ENCODE measurements at places on chromosomes 12 and 14.
A peak's percentile ranks its signal among the peaks of the same experiment; 100 is the strongest.

- DNase-seq, result no peak
Observed at GRCh38 chr14:81584495-81584894, 50.8 kb upstream of the SEL1L start.

GRCh38 chr12:66268562-66268961 lies 33.7 kb upstream of the HELB start:
- DNase-seq, result no peak

DNA sequence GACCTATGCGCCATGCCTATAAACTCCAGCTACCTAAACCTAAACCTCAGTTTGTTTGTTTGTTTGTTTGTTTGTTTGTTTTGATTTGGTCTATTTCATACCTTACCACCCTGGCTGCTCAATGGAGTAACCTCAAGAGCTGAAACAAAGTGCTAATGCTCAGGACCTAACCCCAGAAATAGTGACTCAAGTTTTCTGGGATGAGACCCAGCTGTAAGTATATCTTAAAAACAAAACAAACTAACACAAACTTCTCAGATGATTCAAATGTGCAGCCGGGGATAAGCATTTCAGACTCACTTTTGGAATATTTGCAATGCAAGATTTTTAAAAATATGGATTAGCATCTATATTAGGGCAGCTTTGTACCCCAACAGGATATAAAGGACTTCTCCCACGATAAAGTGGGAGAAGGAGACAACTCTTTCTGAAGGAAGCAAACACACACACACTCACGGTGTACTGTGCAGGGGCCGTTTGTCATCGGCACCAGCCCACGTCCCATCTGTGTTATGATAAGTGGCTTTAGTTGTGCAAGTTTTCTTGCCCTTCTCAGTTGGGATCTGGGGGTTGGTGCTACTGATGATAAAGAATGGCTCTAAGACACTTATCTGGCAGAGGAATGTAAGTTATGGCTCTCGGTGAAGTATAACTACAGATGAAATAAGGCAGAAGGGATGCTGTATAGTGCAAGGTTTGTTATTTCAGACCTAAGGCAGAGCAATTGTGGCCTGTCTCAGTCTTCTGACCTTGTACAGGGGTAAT lies 516.7 kb upstream of the TMEM132C start:
- no peak for DNase-seq

- no peak for DNase-seq
Observed at GRCh38 chr12:80811957-80812708, 95.4 kb downstream of the MYF5 start.

DNA sequence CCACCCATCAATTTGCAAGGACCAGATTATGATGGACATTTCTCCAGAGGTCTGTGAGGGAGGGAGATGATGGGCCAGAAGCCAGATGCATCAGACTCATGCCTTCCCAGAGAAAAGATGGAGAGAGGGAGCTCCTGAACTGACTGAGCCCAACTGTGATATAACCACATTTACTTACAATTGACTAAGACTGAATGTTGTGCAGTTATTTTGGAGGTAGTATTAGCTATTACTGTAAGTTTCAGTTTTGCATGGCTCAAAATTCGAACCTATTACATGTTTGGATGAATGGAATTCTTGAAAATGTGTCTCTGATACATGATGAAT lies 211.1 kb upstream of the SFSWAP start:
- no peak for DNase-seq

DNA sequence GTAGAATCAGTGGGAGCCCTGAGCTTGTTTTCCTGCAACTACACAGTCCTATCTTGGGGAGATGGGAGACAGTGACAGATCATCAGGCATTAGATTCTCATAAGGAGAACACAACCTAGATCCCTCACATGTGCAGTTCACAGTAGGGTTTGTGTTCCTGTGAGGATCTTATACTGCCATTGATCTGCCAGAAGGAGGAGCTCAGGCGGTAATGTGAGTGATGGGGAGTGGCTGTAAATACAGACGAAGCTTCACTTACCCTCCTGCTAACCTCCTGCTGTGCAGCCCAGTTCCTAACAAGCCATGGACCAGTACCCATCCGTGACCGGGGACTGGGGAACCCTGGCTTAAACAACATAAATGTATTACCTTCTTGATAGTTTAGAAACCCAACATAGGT lies 1034.1 kb downstream of the BCL11B start:
- no peak for DNase-seq

DNA sequence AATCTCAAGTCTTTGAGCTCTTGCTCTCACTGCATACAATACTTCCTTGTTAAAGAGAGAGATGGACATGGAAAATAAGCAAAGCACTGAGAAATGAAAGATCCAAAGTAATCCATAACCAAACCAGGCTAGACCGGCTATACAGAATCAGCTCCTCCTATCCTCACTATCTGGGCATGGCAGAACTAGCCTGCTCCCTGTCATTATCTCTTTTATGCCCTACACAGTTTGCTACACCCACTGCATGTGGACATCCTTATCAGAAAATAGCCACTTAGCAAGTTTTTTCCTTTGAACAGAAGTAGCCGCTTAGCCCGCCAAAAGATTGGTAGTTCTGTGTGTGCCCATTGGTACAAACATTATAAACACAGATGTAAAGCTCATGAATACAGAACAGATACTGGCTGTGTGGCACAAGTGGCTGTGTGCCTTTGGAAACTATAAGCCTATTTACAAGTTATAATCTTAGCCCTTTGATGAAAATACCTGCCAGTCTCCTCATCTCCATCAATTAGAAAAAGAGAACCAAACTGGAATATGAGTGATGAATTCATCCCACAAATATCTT lies 34.7 kb downstream of the SPTB start:
- DNase-seq, result no peak

- no peak for DNase-seq
Observed at GRCh38 chr12:104846056-104846767, 111.9 kb downstream of the SLC41A2 start.

DNA sequence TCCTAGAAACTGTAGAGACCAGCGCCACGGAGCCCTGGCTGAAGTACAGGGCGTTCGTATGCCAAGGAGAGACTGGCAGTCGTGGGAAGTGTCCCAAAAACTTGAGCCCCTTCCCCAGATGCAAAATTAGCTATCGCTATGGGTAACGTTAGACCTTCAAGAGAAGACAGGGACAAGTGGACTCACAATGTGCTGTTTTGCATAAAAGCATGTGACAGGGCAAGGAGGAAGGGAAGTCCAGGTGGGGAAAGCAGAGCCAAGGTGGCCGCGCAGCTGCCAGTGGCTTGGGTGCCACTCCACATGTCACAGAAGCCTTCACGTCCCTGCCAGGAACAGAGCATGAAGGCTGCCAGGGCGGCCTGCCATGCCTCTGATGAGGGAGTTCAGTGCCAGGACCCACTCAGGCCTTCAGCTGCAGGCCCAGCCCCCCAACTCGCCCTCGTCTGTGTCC lies 61.2 kb upstream of the DYNC1H1 start:
- peak; percentile 71 for DNase-seq

GRCh38 chr12:109678719-109679118 lies 34.9 kb upstream of the FAM222A start:
- no peak for DNase-seq

DNA sequence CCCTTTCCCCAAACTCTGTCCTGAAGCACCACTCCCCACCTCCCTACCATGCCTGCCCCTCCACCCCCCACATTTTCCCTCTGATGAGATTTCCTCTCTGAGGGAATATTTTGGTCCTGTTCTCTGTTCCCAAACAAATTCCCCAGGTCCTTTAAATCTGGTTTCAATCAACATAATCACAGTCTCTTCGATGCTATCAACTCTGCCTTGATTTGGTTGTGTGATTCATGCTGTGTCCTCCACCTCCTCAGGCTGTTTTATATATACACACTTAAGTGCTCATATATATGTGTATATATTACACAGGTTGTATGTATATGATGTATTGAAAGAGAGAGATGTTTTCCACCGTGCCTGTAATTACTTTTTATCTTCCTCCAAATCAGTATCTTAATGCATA lies 36.0 kb downstream of the NTF3 start:
- DNase-seq, result no peak

DNA sequence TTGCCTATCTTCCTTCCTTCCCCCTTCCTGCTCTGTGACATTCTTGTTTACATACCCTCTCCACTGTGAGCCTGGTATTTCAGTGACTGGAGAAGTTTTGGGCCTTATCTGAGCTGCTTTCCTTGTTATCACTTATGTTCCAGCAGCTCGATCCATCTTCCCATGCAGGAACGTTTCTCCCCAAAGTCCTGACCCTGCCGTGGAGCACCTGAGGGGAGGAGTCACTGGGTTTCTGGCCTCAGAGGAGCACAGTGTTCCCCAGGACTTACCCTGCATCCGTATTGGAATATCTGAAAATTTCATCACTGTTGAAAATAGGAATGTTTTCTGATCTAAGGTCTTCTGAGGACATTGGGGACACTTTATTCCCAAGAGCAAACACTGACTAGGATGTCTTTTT lies 141.8 kb downstream of the CACNA1C start:
- DNase-seq, result no peak

GRCh38 chr14:53010193-53011040 lies 59.6 kb upstream of the FERMT2 start:
- no peak for DNase-seq

DNA sequence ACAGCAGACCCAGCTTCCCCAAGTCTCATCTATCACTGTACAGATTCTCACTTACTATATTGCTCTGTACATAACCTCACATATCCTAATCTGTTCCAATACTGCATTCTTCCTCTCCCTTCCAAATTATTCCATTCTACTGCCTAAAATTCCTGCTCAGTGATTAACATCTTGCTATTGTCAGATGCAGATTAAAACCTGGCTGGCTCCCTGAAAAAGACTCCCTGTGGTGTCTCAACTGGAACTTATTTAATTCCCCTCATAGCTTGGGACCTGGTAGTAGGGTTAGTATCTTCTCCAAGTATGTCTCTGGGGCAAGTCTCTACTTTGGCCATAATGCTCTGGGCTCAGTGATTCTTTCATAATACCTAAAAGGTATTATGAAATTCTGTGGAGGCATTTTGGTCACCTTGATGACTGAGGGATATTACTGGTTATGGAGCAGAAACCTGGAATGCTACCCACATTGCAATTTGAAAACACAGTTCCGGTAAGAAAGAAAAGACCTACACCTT lies 55.8 kb downstream of the PAWR start:
- DNase-seq, result no peak

DNA sequence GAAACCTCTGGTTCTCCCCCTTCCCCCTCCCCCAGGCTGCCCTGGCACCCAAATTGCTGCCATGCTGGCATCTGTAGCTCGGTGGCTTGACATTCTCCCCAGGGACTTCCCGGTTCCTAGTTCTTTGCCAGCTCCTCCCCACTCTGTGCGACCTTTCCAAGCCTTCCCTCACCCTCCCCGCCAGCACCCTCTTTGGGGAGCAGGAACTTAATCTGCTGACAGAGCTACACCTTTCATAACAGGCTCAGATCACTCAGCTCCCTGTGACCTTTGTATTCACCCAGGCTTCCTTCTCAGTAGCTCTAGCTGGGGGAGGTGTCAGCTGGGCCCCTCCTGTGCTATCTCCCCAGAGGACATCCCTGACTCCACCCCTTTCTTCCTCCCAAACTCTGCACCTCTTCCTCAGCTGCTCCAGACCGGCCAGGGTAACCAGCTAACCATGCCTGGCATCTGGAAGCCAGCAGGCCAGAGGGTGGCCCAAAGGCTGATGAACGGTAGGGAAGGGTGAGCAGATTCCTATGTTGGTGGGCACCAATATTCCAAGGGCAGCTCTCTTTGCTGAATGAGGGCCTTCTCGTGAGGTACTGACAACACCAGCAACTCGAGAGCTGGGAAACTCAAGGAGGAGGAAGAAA lies 1.8 kb upstream of the COX14 start:
- DNase-seq, result no peak

- DNase-seq, result no peak
Observed at GRCh38 chr12:75525263-75525662, 13.9 kb upstream of the KRR1 start.

DNA sequence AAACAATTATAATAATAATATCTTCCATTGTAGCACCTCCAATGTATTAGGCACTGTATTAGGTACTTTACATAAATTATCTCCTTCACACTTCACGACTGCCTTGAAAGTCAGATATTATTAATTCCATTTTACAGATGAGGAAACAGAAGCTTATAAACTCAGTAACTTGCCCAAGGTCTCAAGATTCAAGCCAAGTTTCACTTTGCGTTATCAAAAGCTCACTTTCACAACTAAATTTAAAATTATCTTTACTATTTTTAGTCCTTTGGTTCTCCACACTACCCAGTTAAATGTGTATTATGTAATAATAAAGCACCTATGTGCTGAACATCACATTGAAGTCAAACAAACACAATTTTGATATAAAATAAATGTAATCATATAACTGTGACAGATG lies 55.8 kb downstream of the NUMB start:
- DNase-seq, result no peak

GRCh38 chr14:24721775-24722174 lies 87.8 kb upstream of the GZMB start:
- DNase-seq, result no peak

GRCh38 chr12:47903151-47903611 lies 1.6 kb downstream of the VDR start:
- no peak for DNase-seq

- no peak for DNase-seq
Observed at GRCh38 chr12:108254517-108255251, 84.4 kb downstream of the CMKLR1 start.

GRCh38 chr12:112686373-112686772 lies 105.2 kb upstream of the RPH3A start:
- DNase-seq, result peak; percentile 4

GRCh38 chr12:26539131-26539530 lies 293.9 kb downstream of the ITPR2 start:
- no peak for DNase-seq

DNA sequence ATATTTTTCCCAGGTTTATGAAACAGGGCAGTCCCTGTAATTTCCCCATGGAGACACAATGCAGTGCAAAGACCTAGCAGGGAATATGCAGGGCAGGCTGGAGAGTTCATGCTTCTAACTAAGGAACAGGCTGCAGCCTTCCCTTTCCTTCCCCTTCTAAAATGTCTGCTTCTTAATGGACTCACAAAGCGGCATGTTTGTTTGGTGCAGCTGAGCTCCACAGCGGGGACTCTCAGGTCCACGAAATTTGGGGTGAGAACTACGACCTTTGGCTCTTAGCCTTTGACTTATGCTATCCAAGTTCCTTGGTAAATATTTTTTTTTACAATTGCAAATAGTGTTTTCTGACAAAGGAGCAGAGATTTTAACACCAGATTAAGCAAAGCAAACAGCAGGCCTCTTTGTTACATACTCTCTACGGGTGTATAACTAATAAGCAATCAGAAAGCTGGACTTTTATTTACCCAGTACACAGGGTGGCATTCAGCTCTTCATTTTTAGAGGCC lies 323.6 kb downstream of the ZFP36L1 start:
- DNase-seq, result no peak

Measured in head of caudate nucleus (tissue), 42 donors.